Activated CD4-positive, alpha-beta T cell treated with anti-CD3 and anti-CD28 coated beads, Interleukin-2, Interleukin-4, amounts not matched to agents 100 ng/mL and 50 ng/mL, durations not matched to agents 16 hours and 8 hours (primary cell): ENCODE measurements at places on chromosomes 3 and 15.

DNA sequence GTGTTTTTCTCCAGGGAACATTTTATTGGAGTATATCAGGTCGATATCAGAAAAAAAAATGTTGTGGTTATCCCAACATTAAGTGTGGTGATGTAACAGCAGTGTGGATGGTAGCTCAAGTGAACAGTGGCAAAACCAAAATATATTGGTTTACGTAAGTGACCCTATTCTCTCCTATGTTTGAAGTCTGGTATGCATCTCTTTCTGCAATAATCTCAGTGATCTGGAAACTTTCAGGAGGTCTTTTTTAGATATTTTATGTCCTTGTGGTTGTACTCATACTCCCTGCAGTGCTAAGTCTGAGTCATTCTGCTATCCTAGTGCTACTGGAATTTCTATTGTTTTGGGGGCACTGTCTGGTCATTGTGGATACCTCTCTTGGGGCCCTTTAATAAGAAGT is 137.9 kb downstream of the SNRPN start:
- DNase-seq, result no peak

GRCh38 chr15:70715840-70716485 is 47.4 kb downstream of the UACA start:
- DNase-seq, result no peak

- no peak for DNase-seq
Observed at GRCh38 chr3:107662586-107662985, 139.8 kb downstream of the BBX start.

DNA sequence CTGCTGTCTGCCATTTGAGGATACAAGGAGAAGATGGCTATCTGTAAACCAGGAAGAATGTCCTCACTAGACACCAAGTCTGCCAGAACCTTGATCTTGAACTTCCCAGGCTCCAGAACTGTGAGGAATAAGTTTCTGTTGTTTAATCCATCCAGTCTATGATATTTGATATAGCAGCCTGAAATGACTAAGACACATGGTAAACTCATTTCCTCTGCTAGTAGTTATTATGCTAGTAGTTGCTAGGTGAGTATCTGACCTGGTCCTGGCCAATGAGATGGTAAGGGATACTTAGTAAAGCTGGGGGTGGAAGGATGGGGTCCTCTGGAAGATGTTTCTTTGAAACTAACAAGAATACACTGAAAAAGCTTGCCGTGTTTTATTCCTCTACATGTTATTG is 280.7 kb upstream of the ARHGEF26 start:
- DNase-seq, result no peak

- DNase-seq, result no peak
Observed at GRCh38 chr3:66392966-66393332, 107.9 kb downstream of the LRIG1 start.

GRCh38 chr3:122793568-122794416 is at the start of gene HSPBAP1:
Gene HSPBAP1, minus strand, starts transcription at chr3:122793831. Its CDS starts 151 bp downstream, at chr3:122793680.
- DNase-seq, result peak; percentile 89

- DNase-seq, result no peak
Observed at GRCh38 chr15:48409623-48410022, 78.4 kb downstream of the DUT start.

DNA sequence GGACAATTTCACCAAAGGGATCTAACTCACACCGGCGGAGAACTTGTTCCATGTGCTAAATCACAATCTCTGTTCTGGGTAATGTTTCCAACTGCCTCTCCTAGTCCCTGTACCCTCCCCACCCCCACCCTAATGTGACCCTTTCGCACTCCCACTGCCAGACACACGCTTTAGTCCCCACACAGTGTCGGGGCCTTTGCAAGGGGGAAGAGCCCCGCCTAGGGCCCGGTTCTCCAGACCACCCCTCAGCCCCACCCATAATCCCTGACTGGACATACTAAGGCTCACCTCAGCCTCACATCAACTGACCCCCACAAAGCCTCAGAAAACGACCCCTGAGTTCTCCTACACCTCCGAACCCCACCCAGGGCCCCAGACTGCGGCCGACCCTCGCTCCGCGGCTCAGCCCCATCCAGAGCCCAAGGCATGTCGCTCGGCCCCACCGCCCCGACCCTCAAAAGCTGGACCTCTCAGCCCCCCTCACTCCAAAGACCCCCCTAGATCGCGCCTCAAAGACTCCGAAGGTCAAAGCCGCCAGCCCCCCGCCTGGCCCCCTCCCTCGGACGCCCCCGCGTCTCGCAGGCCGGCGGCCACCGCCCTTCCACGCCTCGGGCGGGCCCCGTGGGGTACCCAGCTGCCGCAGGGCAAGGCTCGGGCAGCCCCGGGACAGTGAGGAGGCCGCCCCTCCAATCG is 72.0 kb upstream of the MAP4 start:
- DNase-seq, result peak; percentile 9

DNA sequence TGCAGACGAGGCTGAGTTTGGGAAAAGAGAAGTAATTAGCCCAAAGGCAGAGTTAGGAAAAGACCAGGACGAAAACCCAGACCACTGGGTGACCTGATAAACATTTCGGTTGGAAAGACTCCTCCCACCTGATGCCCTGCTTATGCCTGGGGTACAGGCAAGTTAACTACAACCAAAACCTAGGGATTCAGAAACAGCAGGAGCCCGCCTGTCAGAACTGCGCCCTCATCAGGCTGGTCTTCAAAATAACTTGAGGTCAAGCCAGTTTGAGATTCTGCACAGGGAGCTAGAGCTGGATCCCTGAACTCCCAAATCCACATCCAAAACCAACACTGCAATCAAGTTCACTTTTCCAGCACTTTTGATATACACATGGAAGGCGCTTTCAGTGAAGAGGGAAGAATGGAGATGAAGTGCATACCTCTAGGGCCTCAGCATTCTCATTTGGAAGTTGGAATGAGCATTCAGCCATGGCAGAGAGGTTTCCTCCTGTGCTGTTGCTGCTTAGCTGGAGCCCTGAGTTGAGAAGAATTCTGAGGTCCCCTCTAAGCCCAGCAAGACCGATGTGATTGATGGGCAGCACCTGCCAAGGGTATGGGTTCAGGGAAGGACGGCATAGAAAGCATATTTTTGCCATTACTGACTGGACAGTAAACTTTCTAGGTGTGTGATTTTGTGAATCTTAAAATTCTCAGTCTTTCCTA is 11.6 kb downstream of the TSEN2 start:
- no peak for DNase-seq

DNA sequence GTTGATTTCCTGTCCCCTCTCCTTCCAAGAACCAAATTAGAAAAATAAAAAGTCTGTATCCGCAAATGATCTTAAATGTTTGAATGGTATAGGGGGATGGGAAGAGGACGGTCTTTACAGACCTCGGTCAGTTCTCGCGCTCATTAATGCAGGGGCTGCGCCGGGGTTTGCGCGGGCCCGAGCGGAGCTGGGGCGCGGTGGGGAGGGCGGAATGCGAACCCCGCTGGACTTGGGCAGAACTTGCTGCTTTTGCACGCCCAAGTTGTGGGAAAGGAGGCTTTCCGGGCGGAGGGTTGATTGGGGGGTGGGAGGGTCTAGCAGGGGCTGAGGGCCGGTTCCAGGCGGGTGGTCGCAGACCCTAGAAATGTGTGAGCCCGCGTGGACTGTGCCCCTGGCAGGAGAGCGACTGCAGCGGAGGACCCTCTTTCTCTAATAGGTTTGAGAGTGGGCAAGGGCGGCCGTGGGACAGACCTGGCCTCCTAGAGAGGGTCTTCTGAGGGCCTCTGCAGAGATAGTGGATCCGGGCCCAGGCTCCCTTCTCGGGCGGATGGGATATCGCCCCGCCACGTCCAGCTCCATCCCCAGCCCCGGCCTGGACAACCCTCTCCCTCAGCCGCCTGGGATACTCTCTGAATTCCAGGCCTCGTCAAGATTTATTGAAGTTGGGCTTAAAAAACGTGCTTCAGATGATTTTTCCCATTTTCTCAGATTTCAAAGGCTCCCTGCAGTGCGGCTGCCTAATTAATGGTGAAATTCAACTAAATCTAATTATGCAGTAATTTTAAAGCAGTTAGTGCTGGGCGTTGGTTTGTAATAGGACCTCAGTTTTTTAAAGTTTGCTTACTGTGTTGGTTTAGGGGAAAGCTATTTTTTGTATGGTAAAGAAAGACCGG is 11.3 kb downstream of the NR2F2 start:
- DNase-seq, result no peak

GRCh38 chr3:53211706-53212702 is 43.8 kb downstream of the TKT start:
- DNase-seq, result no peak
